ENCODE measurements at places on chromosomes 3 and 15.

- no peak for DNase-seq
Measured at GRCh38 chr15:75685195-75685594, 27.5 kb downstream of the CSPG4 start.

DNA sequence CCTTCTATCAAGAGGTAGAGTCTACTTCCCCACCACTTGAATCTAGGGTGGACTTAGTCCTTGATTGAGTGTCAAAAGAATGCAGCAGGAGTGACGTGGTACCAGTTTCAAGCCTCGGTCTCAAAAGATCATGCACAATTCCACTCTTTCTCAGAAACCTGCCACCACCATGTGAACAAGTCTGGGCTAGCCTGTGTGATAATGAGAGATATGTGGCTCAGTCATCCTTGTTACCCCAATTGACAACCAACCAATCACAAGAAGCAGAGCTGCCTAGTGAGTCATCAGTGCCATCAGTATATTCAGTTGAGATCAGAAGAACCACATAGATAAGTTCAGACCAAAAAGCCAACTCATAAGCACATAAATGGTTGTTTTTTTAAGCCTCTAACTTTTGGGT lies 374.5 kb downstream of the IL20RB start:
- no peak for DNase-seq

GRCh38 chr3:178304758-178305467 lies 231.3 kb upstream of the KCNMB2 start:
- no peak for DNase-seq

DNA sequence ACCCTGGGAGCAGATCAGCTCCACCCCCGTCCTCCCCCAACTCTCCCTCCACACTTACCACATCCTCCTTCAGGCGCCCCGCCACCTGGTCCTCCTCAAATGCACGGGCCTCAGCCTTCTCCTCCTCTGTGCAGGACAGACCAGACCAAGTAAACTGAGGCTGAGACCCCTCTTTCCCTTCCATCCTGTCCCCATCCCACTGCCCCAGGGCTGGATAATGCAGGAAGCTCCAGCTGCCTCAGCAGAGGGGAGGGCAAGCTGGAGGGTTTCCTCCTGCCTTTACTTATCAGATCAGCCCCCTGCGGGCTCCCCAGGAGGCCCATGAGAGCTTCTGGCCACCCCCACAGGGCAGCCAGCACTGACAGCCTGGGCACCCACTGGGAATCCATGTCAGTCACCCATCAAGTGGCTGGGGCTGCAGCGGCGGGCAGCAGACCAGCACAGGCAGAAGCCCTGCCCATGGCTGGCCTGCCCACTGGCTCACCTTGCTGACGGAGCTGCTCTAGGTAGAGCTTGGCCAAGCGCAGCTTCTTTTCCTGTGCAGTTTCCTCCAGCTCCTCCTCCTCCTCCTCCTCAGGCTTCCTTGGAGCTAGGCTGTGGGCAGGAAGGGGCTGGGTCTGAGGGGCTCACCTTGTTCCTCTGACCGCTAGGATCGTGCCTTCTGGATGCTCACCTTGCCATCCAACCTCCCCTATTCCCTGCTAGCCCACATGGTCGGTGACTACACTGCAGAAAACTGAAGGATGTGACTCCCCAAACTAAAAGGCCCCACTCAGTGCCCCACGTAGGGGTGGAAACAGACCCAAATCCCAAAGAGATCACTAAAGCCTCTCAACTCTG lies 3.9 kb downstream of the RRP9 start:
- no peak for DNase-seq

GRCh38 chr3:119352034-119352609 lies 57.9 kb downstream of the ARHGAP31 start:
- DNase-seq, result no peak

- no peak for DNase-seq
Measured at GRCh38 chr3:75138345-75138744, 523.9 kb upstream of the CNTN3 start.

DNA sequence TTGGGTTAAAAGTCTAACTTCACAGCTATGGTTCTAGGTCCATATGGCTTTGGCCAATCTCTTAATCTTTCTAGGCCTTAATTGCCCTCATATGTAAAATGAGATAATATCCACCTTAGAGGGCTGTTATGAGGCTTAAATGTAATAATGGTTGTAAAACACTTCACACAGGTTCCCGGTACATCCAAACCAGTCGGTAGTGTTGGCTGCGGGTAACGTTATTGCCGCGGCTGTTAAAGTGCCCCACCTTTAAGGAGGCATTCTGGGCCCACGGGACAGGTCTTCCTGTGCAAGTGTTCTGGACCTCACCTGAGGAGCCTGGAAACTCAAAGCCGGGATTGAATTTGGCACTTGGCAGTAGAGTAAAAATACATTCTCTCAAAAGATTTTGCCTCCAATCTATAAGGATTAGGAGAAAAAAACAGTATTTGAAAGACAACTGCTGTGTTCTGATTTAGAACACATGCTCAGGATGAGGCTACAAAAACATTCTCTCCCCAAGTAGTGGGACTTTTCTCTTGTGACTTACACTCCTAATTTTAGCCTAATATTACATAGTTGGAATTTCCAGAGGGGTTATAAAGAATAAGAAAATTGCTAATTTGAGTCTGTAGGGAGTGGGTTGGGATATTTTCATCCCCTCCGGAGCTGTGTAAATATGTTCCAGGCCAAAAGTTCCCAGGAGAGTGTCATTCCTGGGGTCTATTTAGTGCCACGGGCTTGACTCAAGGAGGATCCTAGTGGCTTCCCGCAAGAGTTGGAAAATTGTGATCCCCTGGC lies 44.9 kb upstream of the TSEN2 start:
- DNase-seq, result no peak

- no peak for DNase-seq
Measured at GRCh38 chr3:191262650-191263049, 63.6 kb downstream of the OSTN start.

DNA sequence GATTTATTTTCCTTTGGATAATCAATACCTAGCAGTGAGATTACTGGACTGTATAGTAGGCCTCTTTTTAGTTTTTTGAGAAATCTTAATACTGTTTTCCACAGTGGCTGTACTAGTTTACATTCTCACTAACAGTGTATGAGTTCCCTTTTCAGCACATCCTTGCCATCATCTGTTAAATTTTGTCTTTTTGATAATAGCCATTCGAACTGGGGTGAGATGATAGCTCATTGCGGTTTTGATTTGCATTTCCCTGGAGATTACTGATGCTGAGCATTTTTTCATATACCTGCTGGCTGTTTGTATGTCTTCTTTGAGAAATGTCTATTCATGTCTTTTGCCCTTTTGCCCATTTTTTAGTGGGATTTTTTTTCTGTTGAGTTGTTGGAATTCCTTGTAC lies 210.8 kb downstream of the CGGBP1 start:
- DNase-seq, result no peak

- DNase-seq, result no peak
Measured at GRCh38 chr15:80480909-80481308, 76.7 kb downstream of the ARNT2 start.

DNA sequence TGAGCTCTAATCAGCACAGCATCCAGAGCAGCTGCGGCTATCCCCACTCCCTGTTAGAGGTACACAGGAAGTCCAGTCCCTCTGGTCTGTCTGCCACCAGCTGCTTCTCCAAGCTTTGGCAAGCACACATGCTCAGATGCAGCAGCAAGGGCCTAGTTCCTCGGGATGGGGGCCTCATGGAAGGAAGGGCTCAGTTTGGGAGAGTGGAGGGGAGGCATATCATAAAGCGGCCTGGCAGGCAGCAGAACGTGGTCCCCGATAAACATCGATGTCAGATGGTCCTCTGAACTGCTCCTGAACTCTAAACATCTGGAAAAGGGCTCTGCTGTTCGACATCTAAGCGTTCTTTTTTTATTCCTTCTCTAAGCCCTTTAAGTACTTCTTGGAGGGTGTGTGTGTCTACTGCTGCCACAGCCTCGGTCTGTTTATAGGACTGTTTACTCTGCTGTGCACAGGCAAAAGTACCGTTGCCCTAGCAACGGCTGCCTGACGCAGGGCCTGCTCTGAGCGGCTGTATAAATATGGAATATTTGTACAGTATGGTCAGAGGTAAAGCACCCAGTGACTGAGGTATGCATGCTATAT lies 74.6 kb downstream of the PRICKLE2 start:
- peak; percentile 61 for DNase-seq

DNA sequence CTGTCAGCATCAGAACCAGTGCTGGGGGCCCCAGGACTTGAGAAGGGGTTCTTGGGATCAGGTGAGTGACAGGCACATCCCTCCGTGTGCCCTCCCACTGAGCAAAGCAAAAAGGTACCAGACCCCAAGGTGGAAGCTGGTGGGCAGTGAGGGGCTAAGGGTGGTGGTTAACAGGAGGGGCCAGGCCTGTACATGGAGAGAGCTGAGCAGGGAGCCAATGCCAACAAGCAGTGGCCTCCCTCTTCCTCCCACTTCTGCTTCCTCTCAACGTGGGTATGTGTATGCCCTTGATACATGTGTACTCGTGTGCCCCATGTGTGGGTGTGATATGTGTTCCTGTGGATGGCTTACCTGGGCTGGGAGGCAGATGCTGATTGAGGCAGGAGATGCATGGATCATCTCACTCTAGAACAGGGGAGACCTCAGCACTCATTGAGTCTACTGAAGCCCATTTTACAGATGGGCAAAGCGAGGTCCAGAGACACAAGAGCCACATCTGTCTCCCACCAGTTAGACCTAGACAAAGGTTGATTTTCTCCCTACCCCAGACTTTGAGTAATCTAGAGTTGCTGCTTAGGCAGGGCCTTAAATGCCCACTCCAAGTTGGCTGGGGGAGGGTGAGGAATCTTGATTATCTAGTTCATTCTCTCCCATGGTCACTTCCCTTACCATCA lies 945 bp downstream of the VIPR1 start:
- DNase-seq, result no peak

DNA sequence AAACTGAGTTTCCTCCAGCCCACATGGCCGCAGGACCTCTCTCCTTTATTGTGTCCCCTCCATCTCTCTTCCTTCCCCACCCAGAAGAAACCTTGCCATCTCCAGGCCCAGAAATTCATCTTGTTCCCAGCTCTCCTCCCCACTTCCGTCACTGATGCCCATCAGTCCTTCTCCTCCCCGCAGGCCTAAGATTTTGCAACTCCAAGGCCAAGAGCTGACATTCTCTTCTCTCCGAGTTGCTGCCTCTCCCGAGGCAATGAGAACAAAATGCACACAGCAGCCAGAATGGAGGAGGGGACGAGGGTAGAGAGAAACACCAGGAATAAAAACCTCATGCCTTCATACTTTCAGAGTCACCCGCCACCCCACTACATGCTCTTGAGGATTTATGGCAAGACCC lies 526.5 kb upstream of the PROK2 start:
- no peak for DNase-seq

- DNase-seq, result no peak
Measured at GRCh38 chr3:144583871-144584270, 612.2 kb downstream of the DIPK2A start.

DNA sequence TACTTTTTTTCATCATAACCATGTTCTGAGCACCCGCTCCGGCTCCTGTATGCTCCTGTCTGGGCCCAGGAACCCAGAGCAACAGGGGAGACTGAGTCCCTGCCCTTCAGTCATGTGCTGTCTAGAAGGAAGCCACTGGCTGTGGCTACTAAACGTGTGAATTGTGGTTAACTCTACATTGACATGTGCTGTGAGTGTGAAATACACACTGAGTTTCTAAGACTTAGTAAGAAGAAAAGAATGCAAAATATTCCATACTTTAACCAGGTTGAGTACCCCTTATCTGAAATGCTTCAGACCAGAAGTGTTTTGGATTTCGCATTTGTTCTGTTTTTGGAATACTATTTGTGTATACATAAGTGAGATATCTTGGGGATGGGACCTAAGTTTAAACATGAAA lies 42.8 kb upstream of the CGNL1 start:
- DNase-seq, result no peak

DNA sequence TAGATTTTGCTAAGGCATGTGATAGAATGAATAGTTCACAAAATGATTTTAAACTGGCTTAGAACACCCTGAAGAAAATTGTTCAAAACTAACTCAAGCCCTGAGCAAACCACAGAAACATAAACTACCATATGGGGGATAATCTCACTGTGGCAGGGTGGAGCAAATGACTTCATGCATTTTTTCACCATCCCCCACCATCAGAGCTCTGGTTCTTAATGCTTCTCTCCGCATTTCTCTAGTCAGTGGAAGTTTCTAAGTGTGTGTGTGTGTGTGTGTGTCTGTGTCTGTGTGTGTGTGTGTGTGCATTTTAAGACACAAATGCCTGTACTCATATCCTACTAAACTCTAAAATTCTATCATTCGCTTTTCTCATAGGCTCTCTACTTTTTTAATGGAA lies 107.1 kb upstream of the PHLDB2 start:
- no peak for DNase-seq

GRCh38 chr15:89975482-89976245 lies 25.5 kb upstream of the ZNF710 start:
- DNase-seq, result no peak

GRCh38 chr3:129560911-129561594 lies 18.1 kb downstream of the H1-8 start:
- DNase-seq, result peak; percentile 18

DNA sequence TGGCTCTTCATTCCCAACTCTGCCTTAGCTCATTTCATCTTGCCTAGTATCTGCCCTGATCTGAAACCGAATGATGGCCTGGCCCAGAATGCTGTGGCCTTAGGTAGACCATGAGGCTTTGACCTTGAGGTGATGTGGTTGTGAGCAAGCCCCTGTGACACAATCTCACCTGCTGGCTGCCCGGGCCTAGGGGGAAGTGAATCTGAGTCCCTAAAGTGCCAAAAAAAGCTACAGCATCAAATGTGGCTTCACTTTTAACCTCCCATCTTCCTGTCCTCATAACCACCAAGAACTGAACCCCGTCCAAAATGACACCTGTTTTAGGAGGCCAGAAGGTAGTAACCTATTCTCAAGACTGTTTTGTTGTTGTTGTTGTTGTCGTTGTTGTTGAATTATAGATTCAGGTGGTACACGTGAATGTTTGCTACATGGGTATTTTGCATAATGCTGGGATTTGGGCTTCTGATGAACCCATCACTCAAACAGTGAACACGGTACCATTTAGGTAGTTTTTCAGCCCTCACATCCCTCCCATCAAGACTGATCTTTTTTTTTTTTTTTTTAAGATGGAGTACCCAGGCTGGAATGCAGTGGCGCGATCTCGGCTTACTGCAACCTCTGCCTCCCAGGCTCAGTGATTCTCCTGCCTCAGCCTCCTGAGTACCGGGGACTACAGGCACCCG lies 54.6 kb downstream of the MCCC1 start:
- no peak for DNase-seq

GRCh38 chr3:212432-212831 lies 15.9 kb downstream of the CHL1 start:
- no peak for DNase-seq
